ENCODE measurements at places on chromosomes 1 and 21. TPM values are rescaled to one million over a fixed set of nuclear protein-coding genes. Genes with fewer than 3 reads are reported as not detected.

The OVAAL gene
- total RNA-seq = not detected

The MASP2 gene
- not detected for total RNA-seq

The OR2T35 gene
- not detected for total RNA-seq

DNA sequence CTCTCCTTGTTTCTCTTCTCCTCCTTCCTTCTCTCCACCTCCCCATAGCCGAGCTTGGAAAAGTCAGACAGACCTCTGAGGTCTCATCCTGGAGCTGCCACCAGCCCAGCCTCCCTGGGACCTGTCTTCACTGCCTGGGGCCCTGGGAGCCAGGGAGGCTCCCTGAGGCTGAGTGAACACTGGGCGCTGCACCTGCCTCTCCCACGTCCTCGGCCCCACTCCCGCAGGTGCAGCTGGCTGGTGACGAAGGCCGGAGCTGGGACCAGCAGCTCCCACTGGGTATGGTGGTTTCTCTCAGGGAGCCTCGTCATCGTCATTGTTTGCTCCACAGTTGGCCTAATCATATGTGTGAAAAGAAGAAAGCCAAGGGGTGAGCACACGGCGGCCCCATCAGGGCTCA, 5.3 kb downstream of the TNFRSF14 start:
- no peak for DNase-seq

- no peak for DNase-seq
Observed at GRCh38 chr21:34536820-34537219, 24.8 kb upstream of the KCNE1 start.

The SPATA46 gene
- total RNA-seq = not detected

DNA sequence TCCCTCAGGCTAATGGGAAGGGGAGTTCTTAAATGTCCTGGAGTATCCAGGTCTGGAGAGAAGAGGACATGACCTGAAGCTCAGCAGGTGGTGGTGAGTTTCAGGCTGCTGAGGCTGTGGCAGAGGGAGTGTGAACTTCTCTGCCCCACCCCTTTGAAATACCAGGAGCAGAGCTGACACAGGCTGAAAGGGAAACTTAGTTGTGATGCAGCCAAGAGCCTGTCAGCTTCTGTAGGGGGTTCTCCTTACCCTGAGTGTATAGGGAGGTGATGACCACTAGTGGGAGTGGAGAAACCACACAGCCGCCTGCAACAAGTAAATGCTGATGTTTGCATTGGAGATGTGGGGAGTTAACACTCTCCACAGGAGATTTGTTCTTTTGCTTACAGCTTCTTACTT, 152.3 kb downstream of the FCRL5 start:
- no peak for DNase-seq

GRCh38 chr1:114344656-114345055, 166.3 kb downstream of the TRIM33 start:
- DNase-seq = no peak

The NTMT2 gene
- not detected for total RNA-seq

DNA sequence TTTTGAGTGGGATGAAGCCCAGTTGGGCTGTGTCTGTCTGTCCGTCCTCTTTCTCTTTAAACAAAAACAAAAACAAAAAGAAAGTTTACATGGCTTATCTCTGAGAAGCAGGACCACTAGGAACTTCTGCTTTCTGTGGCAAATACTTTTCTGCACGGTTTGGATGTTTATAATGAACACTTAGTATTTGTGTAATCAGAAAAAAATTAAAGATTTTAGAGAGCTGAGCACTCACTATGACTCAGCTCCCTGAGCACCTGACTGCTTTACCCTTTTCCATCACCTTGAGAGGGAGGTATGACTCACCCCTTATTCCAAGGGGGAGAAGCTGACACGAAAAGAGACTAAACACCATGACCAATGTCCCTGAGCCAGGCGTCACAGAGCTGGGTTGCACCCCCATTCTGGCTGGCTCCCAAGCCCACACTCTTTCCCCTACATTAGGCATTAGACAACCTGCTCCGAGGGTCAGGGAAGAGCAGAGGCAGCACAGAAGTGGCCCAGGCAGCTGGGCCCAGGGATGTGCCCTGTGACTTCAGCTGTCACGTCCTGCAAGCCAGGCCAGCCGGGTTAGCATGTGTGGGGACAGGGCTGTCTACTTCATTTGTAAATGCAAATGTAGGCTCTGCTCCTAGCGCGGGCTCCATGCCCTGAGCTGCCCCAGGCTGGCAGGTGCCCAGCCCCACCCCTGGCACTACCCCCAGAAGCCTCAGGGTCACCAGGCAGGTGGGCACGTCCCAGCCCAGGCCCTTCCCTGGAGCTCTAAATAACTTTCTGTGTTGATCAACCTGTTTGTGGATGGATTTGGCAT, 30.4 kb downstream of the RAP1GAP start:
- DNase-seq = no peak

- no peak for DNase-seq
Observed at GRCh38 chr21:25054689-25055088, 552.6 kb downstream of the MRPL39 start.

- no peak for DNase-seq
Observed at GRCh38 chr1:198623752-198624647, 14.8 kb upstream of the PTPRC start.

The IFI44 gene
- 38.4 TPM for total RNA-seq

DNA sequence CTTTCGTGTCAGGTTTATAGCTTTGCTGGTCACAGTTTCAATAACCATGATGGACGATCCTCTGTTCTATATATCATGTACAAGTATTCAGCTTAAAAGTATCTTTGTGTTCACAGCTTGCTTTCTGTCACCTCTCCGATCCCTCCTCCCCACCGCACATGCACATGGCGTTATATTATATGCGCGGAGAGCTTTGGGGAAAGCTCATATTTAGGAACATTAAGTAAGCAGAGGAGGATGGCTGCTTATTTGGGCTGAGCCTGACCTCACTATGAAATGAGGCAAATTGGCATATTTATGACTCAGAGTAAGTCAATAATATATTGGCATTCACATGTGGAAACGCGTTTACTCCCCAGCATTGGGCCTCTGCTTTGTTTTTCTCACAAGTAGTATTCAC, 360.5 kb downstream of the HLX start:
- no peak for DNase-seq

DNA sequence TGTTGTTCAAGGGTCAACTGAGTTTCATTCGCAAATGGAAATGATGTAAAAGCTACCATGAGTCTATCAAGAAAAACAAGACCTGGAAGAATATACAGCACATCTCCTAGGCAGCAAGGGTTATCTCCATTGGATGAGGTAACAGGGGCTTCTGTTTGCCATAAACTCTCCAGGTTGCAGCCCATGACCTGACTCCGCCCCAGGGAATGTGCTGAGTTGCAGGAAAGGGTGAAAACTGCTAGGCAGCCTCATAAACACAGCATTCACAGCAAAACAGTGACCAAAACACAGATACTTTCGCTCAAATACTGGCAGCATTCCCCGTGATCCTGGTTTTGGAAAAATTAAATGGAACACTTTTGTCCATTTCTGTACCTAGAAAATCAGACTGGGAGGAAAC, 20.2 kb upstream of the ACTA1 start:
- no peak for DNase-seq

DNA sequence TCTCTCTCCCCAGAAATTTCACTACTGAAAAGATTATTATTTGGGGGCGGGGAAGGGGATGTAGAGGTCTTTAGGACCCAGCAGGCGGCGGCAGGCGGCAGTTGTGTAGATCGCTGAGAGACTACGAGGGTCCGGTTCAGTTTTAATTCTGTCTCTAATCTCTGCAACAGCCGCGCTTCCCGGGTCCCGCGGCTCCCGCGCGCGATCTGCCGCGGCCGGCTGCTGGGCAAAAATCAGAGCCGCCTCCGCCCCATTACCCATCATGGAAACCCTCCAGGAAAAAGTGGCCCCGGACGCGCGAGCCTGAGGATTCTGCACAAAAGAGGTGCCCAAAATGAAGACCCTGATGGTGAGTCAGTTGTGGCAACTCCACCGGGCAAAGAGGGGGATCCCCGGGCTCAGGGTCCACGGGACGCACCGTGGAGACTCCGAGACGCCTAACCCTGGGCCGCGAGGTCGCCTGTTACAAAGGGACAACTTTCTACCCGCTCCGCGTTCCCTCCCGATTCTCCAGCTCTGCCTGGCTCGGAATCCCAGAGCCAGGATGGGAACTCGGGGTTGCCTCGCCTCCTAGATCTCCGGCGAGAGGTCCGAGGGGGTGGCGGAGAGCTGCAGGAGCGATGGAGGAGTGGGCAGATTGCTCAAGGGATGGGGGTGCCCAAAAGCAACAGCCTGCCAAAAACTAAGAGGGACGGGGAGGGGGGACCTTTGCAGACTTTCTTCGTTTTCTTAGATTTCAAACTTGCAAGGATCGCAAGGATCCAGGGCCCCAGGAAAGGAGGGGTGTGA, at the start of gene ST6GALNAC5:
ST6GALNAC5 (plus strand) TSS at position 139 of the 789 bp plus-strand sequence.
- DNase-seq = peak; percentile 73

GRCh38 chr1:17196496-17197185, 8.3 kb upstream of the PADI1 start:
- no peak for DNase-seq

DNA sequence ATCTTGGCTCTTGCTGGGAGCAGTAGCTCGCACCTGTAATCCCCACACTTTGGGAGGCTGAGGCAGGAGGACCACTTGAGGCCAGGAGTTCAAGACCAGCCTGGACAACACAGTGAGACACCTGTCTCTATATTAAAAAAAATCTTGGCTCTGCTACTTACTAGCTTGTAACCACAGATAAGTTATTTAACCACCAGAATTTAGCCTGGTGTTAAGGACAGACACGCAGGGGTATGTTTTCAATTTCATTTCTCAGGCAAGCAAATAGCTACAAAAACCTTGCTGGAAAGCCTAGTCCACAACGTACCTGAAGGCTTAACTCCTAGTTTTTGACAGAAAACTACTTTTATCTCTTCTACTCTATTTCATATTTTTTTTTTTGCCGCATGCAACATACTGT, 24.8 kb upstream of the GFI1 start:
- no peak for DNase-seq

The HAO2 gene
- not detected for total RNA-seq

DNA sequence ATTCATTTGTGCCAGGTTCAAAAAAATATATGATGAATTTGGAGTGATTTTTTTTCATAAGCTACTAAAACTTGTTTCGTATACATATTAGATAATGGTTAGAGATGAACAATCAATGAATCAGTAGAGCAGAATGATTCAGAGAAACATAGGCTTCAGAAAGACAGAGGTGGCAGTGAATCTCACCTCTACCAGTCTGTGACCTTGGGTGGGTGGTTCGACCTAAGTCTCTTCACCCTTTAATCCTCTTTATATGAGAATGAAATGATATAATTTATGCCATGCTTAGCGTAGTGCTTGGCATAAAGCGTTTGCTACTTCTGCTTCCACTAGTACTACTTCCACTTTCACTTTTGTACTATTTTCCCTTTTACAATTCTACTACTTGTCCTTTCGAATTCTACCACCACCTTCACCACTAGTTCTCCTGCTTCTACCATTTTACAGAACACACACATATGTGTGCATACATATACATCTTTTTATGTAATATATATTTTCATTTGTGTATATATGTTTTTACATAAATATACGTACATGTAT, 45.1 kb downstream of the FYB2 start:
- DNase-seq = no peak

DNA sequence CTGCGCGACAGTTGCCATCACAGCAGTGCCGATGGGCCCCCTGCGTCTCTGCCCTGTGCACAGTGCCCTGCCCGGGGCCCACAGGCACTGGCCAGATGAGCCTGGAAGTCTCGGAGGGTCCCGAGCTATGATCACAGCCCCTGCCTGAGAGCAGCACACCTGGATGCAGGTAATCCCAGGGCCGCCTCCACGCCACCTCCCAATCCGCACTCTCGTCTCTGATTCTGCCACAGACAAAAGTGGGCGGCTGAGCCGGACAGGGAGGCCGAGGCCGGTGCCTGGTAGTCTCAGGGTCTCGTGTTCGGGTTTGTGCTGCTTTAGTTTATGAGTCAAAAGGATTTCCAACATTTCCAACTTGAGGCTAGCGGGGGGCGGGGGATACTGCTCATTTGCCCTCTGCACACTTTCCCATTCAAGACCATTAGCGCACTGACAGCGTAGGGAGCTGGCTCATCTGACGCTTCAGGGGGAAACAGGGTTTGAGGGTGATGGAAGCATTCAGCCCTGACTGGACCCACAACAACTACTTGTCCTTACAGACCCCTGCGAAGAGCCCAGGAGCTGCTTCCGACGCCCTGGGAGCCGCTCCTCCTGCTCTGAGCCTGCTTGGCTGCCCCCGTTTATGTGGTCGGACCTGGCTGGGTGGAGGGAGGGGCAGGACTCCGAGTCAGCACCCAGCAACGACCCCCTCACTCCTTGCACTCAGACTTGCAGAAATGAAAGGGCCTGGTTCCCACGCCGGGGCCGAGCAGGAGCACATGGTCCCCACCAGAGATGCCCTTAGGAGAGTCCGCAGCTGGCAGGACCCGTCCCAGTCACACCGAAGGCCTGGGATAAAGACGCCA, 1.8 kb upstream of the TTC34 start:
- DNase-seq = no peak

The MAP1LC3C gene
- total RNA-seq = 3.5 TPM

The LCE2C gene
- not detected for total RNA-seq

DNA sequence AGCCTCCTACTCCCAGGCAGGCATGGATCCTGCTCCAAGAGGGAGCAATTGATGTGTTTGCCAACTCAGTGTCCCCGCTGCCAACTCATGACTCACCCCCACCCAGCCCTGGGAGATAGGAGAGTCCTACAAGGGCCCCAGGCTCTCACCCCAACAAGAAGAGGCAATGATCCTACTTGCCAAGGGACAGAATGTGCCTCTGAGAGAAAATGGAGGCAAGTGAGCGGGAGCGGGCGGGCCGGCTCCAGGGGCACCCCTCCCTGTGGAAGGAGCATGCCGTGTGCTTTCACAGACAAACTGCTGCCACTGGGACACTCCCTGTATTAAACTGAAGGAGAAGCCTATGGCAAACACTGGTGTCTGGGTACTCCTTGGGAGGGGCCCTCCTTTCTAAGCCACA, 16.7 kb downstream of the PKP1 start:
- no peak for DNase-seq

The FCRL1 gene
- 3.2 TPM for total RNA-seq

DNA sequence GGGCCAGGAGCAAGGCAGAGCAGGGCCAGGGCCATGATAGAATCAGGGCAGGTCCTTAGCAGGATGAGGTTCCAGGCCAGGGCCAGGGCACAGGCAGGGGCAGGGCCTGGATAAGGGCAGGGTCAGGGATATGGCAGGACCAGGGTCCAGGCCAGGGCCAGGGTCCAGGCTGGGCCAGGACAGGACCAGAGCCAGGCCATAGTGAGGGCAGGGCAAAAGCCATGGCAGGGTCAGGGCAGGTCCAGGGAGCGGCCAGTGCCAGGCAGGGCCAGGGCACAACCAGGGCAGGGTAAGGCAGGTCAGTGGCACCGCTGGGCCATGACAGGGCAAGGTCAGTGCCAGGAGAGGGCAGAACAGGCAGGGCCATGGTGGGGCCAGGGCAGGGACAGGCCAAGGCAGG, 152.2 kb downstream of the LIPI start:
- no peak for DNase-seq

GRCh38 chr1:85374160-85374559, 90.8 kb downstream of the DDAH1 start:
- no peak for DNase-seq

- DNase-seq = peak; percentile 99
Observed at GRCh38 chr1:234533975-234534876, 55.2 kb upstream of the TARBP1 start.

The ERVH48-1 gene
- total RNA-seq = 1.1 TPM

- DNase-seq = no peak
Observed at GRCh38 chr1:65423884-65424572, 3.6 kb downstream of the LEPR start.

All from lung (tissue), 17 donors.